ENCODE measurements at places on chromosomes 7 and 10. TPM values are rescaled to one million over a fixed set of nuclear protein-coding genes. Genes with fewer than 3 reads are reported as not detected.

GRCh38 chr7:128878226-128879105 lies 15.8 kb downstream of the ATP6V1F start:
- DNase-seq = no peak

DNA sequence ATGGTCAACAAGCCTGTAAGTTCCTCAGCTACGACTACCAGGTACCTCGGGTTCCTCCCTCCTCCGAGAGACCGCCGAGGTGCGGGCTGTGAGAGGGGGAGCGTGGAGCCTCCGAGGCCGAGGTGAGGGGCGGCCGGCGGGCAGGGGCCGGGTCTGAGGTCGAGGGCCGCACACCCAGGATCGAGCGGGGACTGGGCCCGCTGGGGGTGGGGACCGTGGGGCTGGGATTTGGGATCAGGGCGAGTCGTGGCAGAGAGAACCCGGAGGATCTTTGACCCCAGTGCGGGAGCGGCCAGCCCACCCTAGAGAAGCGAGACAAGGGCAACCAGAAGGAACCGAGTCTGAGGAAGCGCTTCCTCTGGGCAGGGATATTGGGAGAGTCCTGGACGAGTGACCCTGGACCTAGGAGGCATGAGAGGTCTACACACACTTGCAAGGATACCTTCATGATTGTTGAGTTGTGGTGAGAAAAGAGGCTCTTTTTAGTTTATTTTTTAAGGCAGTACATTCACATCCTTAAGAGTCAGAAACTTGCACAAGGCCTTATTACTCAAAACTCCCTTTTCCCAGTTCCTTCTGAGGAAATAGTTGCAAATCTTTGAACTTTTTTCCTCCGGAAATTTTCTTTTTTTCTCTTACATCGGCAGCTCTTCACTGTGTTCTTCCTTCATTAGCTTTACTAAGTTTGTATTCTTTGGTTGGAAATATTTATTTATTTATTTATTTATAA lies 395 bp downstream of the ZNF487 start:
- DNase-seq = no peak

DNA sequence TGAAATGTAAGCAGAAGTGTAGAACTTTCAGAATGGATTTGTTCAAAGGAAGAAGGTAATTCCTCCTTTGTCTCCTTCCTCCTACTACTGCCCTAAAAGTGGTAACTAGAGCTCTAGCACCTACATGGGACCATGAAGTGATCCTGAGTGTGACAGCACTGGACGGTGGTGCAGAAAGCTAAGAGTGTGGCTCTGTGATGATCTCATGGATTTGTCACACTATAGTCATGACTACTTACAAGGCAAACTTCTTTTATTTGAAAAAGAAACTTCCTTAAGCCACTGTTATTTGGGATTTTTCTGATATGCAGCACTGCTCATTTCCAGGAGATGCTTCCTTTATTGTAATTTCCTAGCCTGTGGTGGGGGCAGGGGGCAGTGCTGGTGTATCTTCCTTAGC lies 5.8 kb upstream of the FHIP2A start:
- DNase-seq = no peak

Gene C10orf143
- 1.7 TPM for total RNA-seq

Gene EVX1
- not detected for total RNA-seq

Data from right cardiac atrium (tissue), 5 donors.